ENCODE measurements at places on chromosomes 12 and 14. TPM values are rescaled to one million over a fixed set of nuclear protein-coding genes. Genes with fewer than 3 reads are reported as not detected.

The SPTB gene
- total RNA-seq: 23.5 TPM

The CLEC9A gene
- not detected for total RNA-seq

The CIDEB gene
- total RNA-seq: 5.6 TPM

The VRK1 gene
- total RNA-seq: 53.5 TPM

The ANO2 gene
- total RNA-seq: 4.4 TPM

The ZNF140 gene
- total RNA-seq: 64.5 TPM

The SERPINA5 gene
- total RNA-seq: not detected

The MDP1 gene
- 25.0 TPM for total RNA-seq

The RD3L gene
- total RNA-seq: not detected

The VWF gene
- total RNA-seq: 17.5 TPM

The ST8SIA1 gene
- 44.1 TPM for total RNA-seq

The SRRM4 gene
- total RNA-seq: 19.7 TPM

The SNAPC1 gene
- total RNA-seq: 4.4 TPM

Measured in parietal lobe (tissue), 2 donors.